ENCODE measurements at places on chromosomes 12 and 14.

- DNase-seq = no peak
Observed at GRCh38 chr12:80636832-80637231, 70.6 kb upstream of the MYF6 start.

DNA sequence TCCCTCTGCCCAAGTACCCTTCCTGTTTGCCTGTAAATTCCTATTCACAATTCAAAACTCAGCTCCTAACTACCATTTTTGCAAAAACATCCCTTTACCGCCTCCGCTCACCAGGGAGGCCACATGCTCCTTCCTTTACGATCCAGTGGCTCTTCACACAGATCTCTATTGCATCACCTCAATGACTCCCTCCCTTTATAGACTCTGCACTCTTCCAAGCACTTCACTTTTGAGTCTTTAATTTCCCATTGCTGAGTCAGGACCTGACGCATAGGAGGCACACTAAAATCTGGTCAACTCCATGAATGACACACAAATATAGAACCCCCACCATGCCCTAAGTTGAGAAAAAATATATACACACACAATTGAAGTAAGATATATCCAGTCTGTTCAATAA lies 45.9 kb downstream of the PPP1R13B start:
- no peak for DNase-seq

- DNase-seq = peak; percentile 77
Observed at GRCh38 chr12:57242691-57243454, 8.1 kb downstream of the STAC3 start.

DNA sequence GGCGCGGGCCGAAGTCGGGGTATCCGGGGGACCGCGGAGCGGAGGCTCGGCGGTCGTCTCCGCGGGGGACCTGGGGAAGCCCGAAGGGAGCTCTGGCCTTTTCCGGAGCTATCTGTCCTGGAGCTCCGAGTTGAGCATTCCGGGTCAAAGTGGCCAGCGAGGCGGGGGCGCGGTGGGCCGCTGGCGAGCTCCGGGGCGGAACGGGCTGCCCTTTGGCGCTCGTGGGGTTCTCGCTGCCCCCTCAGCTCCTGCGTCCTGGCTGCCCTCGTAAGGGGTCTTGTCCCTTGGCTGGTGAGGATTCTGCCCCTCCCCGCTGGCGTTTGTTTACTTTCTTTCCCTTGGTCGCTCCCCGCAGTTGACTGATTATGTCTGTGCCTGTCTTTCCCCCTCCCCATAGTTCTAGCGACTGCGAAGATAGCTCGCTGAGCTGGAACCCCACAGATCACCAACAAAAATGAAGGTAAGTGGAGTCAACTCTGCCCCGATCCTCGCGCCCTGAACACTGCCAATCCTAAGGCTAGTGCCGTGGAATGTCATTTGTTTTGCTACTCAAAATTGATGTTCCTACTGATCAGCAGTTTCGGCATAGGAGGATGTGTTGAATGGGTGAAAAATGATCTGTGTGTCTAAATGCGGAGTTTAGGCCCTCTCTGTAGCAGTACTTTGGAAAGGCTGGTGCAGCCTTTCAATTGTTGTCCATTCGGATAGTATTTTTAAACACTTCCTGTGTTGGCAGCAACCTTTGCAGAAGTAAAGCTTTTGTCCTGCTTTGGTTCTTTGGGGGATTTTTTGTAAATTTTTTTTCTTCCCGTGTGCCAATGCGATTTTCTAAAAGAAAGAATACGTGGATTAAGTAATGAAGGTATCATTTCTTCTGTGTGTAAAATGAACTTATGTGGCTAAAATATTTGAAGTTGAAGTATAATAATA lies 1.3 kb downstream of the ARID4A start:
- DNase-seq = no peak

DNA sequence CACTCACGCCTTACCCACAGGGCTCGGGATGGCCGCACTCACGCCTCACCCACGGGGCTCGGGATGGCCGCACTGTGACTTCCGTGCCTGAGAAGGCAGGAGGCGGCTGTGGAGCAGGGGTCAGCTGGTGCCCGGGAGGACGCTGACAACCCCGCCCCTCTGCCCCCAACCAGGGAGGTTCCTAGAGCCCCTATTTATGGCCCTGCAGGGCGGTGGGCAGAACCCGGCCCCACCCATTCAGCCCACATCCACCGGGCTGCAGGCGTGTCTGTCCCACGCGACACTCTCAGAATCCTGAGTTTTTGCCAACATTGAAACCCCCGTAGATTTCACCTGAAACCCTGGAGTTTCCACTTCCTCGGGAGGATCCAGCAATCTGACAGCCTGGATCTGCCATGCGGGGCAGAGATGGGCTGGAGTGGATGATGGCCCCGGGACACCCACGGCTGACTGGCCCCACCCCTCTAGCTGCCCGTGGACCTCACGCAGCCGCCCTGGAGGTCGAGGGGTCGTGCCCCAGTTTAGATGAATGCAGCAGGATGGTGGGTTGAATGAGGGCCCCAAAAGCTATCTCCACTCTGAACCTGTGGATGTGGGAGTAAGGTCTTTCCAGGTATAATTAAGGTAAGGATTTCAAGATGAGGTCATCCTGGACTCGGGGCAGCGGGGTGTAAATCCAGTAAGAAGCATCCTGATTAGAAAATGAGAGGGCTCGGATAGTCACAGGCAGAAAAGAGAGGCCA lies 20.4 kb downstream of the GALNT9 start:
- DNase-seq = no peak

DNA sequence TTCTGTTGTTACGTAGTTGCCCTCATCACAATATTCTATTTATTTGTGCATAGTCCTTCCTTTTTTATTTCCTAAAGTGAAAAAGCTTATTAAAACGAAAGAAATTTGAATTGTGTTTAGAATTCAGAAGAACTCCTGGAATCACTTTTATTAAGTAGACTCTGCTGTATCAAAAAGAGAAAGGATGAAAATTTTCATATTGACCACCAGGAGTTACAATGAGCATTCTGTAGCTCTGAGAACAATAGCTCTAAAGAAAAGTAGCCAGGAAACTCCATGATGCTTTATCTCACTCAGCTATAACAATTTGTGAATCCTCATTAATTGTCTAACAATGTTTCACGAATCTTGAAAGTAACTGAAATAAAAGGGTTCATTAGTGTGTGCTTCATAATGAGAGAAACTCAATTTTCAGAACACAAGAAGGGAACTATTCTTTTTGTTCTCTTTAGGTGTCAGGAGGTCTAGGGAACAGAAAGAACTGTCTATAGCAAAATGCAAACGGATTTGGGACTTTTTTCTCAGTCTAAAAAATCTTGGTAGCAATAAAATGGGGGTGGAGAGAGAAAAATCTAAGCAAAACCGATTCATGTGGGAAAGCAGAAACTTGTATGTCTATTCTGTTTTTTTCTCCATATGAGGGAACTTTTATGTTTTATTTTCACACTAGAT lies 19.3 kb downstream of the ASCL1 start:
- no peak for DNase-seq

GRCh38 chr12:97235102-97235501 lies 227.5 kb upstream of the RMST start:
- DNase-seq = no peak

DNA sequence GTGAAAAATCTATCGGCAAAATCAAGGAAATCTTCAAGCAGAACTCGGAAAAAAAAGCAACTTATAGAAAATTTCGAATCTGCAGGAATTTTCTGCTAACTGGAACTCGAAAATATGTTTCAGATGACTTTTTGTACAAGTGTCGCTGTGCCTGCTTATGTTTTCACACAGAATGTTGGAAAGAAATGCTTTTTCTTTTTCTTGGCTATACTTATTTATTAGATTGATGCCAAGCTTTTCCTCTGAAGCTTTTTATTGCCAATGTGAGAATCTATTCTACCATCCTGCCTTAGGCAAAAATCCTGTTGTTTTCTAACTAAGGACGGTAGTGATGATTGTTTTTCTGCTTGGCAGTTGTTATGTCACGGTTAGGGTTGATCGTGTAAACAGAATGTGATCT lies 65.8 kb downstream of the TRHDE start:
- no peak for DNase-seq

DNA sequence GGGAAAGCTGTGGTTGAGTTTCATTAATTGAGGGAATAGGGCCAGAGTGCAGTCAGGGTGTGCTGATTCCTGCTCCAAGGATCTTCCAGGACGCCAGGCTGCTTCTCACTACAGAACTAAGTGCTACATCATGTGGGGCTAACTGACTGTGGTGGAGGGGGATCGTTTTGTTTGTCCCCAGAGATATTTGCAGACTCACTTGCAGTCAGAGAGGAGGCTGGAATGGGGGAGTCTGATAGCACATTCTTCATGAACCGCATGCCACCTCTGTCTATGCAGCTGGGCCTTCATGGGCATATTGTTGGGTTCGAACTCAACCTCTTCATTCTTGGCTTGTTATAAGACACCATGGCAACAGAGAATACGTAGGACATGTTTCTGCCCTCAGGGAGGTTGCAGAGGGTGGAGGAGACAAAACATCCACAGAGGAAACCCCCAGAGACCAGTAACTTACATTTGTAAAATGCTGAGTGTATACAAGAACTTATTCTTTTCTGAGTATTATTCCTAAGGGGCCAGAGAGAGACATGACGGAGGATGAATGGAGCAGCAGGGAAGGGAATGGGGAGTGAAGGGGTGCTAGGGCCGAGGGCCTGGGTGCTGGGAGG lies 13.0 kb downstream of the KRT7 start:
- DNase-seq = no peak

DNA sequence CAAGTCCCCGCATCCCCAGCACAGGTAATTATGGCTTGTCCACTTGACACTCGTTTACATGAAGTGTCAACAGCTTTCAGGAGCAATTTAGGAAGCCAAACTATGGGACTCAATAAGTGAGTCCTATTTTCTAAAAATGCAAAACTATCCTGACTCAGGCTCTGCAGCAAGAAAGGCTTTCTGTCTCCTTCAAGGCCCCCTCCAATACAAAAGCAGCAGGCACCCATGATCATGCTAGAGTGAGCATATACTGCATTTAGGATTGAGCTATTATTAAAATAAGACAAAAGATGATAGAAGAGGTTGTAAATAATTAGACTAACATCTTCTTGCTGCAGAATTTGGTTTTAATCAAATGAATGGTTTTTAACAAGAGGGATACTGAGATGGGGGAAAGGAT lies 3.2 kb downstream of the SIX6 start:
- DNase-seq = no peak

DNA sequence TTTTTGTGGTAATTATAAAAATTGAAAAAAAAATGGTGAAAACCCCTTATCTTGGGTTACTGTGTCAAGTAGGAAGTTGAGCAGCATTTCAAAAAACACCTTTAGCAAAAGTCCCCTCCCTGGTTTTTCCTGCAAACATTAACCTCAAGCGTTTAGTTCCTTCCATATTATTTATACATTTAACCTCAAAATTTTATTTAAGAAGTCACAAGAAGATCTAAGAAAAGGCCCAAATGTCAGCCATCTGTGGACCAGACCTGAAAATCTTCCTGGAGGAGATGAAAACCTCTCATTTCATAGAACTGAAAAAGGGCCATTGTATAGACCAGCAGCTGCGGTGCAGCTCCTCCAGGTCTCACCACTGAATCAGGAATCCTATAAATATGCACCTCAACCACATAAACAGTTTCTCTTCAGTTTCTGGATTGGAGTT lies 40.4 kb upstream of the BTG1 start:
- DNase-seq = no peak

- no peak for DNase-seq
Observed at GRCh38 chr14:105483300-105484068, 3.2 kb upstream of the CRIP1 start.

DNA sequence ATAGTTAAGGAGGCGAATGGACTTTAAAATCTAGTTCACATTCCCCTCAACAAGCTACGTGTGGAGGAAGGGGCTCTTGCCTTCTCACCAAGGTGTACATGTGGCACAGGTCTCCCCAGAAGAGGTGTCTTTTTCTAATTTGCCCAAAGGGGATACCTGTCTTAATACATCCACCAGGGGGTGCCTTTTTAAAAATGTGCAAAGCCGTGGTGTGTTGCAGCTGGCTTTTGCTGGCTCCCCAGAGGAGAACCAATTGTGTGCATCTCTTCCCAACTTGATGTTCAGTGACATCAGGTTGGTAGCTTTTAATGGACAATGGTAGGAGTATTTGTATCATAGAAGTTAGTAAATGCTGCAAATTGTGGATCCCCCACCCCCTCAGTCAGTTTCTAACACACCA lies 33.8 kb downstream of the CREBL2 start:
- no peak for DNase-seq

DNA sequence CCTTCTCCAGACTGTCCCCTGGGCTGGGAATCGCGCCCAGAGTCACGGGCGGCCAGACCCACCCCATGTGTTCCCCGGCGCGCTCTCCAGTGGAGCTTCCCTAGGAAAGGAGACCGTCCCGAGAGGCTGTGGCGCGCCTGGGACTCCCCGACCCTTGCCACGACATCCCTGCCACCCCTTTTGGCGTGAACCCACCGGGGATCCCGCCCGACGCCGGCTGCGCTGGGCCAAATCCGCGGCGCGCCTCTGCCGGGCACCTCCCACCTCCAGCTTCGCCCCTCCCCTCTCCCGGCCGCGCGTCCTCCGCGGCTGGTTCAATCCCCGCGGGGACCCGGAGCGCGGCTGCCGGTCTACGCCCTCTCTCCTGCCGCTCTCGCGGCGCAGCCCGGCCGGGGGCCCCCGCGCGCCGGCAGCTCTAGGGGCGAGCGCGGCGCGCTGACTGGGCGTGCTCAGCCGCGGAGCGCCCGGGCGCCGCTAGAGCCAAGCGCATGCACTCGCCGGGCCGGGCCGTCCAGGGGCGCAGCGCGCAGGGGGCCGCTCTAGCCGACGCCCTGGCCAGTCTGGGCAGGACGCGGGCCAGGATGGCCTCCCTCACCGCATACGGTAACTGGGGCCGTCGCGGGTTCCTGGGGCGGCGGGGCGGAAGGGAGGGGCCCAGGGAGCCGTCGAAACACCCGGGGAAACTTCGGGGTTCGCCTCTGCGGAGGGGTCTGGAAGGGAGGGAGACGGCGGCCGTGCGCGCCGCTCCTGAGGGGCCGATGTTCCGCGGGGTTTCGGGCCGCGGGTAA lies 77.4 kb upstream of the ANO4 start:
- no peak for DNase-seq

- no peak for DNase-seq
Observed at GRCh38 chr14:49921401-49921800, 28.5 kb downstream of the ARF6 start.

DNA sequence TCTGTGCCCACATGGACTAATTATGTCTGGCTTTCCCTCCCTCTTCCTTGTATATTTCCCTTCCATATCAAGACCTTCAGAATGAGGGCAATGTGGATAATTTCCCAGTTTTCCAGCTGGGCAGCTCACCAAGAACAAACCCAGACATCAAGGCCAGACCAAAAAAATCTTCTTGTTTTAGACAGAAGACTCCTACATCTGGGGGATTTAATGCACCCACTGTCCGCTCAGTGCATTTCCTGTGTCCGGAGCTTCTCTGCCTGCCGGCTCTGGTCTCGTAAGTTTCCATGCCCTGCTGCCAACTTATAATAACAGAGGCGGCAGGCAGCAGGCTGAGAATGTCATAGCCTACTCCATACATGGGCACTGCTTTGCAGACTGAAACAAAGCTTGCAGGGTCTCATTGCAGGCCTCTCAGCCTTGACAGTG lies 207.2 kb upstream of the BCL2L14 start:
- no peak for DNase-seq

DNA sequence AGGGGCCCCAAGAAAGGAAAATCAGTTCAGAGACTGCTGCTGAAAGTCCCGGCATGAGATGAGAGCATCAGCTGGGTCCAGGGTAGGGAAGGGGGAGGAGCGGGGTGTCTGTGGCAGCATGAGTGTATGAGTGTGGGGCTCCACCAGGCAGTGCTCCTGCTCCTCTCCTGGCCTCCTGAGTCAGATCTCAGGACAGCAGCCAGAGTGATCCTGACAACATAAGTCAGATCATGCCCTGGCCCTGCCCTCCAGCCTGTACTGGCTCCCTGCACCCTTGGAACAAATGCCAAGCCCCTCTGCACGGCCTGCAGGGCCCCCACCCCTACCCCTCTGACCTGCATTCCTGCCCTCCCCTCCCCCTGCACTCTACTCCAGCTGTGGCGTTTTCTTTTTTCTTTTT lies 24.2 kb upstream of the LRP1-AS start:
- DNase-seq = no peak

All from GM12892 (cell line).